Renal pelvis (tissue), 12 donors: ENCODE measurements at places on chromosomes 5 and 9. TPM values are rescaled to one million over a fixed set of nuclear protein-coding genes. Genes with fewer than 3 reads are reported as not detected.

DNA sequence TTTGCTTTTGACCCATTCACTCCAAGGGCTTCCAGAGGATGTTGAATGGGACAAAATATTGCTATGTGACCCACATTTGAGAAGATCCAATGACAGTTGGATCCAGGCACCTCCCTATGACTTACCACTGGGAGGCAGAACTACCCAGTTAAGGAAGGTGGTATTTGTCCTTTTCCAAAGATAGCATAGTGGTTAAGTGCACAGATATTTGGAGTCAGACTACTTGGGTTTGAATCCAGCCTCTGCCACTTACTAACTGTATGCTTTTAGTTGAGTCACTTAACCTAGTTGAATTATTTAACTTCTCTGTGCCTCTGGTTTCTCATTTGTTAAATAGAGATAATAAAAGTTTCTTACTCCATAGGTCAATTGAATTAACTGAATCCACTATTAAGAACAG is 74.5 kb upstream of the PALM2AKAP2 start:
- no peak for DNase-seq

The TPM2 gene
- polyA plus RNA-seq: 160 TPM

The SLC45A2 gene
- polyA plus RNA-seq: 0.50 TPM

- no peak for DNase-seq
Observed at GRCh38 chr5:113806904-113807303, 293.4 kb downstream of the YTHDC2 start.

- peak; percentile 42 for DNase-seq
Observed at GRCh38 chr9:97039514-97039860, 545 bp upstream of the CTSV start.

- DNase-seq: no peak
Observed at GRCh38 chr9:73880101-73880500, 617.0 kb upstream of the RORB start.

DNA sequence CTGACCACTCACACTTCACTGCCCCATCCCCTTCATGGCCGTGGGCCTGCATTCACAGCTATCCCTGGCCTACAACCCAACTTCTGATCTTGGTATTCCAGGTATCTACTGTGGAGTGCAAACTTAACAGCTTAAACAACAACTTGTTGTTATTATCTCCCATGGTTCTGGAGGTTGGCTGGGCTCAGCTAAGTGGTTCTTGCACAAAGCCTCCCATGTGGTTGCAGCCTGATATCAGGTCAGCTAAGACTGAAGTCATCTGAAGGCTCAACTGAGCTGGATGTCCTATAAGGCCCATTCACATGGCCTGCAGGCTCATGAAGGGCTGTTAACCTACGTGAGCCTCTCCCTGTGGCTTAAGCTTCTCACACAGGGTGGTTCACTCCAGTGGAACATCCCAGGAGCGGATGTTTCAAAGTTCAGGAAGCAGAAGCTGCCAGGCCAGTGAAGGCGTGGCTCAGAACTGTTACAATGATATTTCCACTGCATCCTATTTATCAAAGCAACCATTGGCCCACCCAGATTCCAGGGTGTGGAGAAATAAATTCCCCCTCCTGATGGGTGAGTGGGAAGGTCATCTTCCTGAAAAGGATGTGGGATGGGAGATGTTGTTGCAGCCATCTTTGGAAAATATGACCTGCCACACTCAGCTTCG is 30.0 kb upstream of the TRIO start:
- DNase-seq: no peak

DNA sequence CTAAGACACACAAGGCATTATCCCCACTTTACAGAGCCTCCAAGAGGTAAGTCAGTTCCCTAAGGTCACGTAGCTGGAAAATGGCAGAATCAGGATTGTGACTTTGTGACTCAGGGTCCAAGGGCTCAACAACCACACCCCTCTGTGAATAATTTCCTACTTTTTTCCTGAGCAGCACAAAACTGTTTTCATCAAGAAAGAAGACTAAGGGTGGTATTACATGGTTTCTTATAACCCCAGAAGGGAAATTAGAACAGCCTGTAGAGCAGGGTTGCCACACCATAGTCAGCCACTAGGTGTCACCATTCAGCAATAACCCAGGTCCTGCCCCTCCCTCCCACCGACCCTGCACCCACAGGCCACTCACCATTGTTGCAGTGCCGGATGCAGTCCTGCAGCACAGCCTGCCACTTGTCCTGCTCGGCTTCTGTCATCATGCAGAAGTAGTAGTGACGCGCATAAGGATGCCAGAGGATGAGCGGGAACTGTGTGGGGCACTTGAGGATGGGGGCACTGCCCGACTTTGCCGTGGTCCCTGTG is 72.1 kb downstream of the LRSAM1 start:
- no peak for DNase-seq

The LRRC70 gene
- polyA plus RNA-seq: 5.7 TPM

GRCh38 chr5:148125641-148126040 is 42.7 kb upstream of the SPINK14 start:
- no peak for DNase-seq

DNA sequence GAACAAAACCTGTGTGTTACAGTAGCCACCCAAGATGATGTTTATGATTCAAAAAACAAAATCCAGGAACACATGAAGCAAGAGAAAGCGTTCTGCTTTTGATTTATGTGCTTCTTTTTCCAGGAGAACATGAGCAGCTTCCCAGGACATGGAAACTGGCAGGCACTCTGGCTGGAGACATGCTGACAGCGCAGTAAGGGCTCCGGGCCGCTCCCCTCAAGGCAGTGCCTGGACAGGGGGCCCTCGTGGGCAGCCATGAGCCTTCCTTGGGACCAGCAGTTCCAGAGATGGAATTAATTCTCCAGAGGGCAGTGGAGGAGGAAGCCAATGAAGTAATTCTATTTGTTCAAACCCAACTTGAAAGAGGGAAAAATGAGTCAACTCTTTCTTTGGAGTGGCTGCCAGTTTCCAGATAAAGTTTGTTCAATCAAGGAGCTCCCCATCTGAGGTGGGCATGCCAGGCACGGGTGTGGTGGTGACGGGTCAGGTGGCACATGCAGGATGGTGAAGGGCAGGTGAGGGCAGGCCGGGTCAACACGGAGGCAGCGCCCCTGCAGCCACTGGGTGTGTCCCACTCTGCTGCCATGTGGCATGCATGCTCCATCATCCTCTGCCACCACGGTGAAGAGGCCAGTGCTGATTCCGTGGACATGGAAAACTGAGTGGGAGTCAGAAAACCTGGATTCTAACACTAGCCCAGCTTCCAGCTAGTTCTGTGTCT is 83.8 kb downstream of the OTULIN start:
- no peak for DNase-seq

DNA sequence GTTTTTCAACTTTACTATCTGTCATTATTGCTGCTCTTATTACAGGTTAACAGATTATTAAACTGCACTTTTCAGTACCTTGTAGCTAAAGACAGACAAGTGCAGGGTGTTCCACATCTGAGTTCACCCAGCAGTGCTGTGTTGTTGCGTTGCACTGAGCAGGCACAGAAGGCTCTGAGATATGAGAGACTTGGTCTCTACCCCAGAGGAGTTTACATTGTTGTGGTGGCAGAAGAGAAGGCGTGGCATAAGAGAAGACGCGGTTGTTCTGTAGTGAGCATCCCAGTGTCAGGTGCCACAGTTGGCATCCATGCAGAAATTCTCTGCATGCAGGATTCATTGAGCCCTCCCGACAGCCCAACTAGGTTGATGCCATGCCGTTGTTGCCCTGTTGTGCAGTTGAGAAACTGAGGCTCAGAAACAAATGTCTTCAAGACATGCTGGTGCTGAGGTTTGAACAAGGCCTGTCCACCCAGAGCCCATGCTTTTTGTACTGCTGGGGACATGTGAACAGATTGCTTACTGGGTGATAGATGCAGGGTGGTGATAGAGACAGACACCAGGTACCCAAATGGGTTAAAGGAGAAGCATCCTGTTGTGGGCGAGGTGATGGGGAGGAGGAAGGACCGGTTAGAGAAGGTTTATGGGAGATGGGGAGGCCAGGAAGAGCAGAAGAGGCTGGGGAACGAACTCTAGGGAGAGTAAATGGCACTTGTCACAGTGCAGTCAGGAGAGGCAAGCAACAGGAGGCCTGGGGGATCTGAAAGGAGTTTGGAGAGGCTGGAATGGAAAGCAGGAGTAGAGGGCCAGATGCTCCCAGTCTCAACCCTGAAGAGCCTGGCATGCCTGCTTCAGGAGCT is 8.2 kb downstream of the ABL1 start:
- no peak for DNase-seq

GRCh38 chr5:606526-607399 is 5.4 kb upstream of the CEP72 start:
- DNase-seq: no peak

The CYLC2 gene
- not detected for polyA plus RNA-seq

DNA sequence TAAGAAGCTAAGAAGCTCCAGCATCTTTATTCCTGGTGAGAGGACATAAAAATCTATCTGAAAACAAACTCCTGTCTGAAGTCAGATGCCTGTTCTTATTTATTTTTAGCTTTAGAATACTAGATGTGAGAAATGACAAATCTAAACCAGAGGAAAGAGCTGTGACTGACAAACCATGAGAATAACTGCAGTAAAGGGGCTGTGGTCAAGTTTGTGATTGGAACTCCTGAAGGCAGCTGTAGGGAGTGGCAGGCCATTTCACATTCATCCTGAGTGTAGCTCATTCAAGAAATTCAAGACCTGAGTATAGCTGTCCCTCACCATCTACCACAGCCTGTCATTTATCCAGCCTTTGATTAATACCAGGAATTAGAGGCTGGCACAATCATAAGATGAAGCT is 718.8 kb downstream of the BRINP1 start:
- DNase-seq: no peak

- no peak for DNase-seq
Observed at GRCh38 chr5:62342476-62342837, 36.5 kb downstream of the KIF2A start.

GRCh38 chr9:1768561-1768960 is 246.6 kb upstream of the SMARCA2 start:
- DNase-seq: no peak

DNA sequence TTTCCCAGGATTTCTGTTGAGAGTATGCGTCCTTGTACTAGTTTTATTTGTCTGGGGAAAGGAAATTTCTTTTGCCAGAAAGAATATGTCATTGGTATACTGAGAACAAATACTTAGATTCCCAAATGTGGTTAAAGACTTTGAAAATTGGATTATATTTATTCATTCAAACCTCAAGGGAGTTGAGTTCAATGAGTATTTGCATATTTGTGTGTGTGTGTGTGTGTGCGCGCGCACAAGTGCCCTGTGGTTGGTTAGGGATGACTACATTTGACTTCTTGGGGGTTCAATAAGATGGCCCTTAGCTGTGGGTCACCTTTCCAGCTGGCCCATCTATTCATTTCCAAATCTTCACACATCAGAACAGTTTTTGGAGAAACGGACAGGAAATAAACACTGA is 4.9 kb downstream of the RXFP3 start:
- DNase-seq: no peak

- DNase-seq: no peak
Observed at GRCh38 chr9:87711857-87712800, 13.8 kb upstream of the CTSL start.

GRCh38 chr5:147412561-147412960 is 97.3 kb downstream of the DPYSL3 start:
- DNase-seq: no peak

DNA sequence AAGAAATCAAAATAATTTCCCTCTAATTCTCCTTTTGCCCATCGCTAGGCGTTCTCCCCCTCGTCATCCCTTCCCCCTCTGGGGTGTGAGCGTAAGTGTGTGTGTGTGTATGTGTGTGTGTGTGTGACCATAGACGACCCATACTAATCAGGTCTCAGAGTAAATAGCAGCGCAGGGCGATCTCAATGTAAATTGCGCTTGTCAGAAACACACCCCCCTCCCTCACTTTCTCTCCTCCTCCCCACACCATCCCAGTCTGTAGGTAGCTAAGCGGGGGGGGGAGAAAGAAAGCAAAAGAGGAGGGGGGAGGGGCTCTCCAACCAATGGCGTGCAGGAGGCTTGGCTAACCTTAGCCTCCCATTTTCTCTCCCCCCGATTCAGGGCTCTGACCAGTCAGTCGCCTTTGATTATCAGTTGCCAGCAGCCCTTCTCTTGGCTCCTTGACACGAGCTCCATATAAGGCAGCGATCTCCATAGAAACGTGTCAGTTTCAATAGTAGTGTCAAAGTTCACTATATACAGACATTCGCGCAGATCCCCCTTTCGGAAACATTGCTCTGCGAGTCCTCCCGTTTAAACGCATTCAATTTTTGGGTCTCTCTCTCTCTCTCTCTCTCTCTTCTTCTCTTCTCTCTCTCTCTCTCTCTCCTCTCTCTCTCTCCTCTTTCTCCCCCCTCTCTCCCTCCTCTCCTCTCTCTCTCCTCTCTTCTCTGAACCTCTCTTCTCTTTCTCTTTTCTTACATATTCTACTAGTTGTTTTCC is at the start of gene NR2F1:
Gene NR2F1 (plus strand): TSS at position 546 of the 762 bp plus-strand sequence. CDS start 1,802 bp downstream, outside the sequence.
- DNase-seq: peak; percentile 97

DNA sequence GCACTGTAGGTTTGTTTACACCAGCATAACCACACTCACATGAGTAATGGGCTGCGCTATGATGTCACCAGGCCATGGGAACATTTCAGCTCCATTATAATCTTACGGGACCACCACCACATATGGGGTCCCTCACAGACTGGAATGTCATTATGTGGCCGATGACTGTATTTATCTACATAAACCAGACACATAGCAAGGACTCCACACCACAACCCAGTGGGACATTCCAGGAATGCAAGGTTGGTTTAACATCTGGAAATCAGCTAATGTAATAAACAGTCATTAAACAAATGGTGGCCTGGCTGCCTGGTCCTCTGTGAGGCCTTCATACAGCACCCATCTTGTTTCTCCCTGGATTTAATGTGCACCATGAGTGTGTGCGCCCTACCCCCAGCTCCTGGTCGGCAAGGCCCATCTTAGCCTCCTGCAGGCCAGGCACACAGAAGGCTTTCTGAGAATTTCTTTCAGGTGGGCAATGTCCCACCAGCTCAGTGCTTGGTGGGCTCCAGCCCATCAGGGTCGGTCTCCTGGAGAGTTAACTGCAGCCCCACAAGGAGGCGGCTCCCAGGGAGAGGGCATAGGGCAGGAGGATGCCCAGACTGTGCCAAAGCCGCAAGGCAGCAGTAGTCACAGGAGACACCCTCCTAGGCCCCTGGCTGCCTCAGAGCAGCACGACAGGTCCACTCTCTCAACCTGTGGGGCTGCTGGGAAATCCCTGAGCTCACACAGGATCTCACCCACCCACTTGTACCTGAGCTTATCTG is 35.9 kb upstream of the SARDH start:
- DNase-seq: no peak

DNA sequence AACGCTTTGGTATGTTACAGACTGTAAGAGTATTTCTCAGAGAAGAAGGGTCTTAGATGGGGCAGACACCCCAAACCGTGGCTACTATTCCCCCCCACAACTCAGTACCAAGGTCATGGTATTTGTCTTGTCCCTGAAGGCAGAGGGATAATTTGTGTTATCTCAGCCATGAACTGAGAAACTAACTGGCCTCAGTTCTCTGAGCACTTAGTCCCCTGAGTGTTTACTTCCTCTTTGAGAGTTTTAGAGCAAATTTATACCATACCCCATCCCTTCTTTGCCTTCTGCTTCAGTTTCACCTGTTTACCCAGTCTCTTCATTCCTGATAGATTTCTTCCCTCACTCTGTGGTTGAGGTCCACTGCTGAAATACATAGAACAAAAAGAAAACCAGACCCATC is 183.9 kb downstream of the LRRC70 start:
- DNase-seq: no peak
